Suppressor macrophage (primary cell): ENCODE measurements at places on chromosomes 12 and 14.

- DNase-seq: no peak
Measured at GRCh38 chr14:94960285-94961001, 190.5 kb upstream of the GSC start.

DNA sequence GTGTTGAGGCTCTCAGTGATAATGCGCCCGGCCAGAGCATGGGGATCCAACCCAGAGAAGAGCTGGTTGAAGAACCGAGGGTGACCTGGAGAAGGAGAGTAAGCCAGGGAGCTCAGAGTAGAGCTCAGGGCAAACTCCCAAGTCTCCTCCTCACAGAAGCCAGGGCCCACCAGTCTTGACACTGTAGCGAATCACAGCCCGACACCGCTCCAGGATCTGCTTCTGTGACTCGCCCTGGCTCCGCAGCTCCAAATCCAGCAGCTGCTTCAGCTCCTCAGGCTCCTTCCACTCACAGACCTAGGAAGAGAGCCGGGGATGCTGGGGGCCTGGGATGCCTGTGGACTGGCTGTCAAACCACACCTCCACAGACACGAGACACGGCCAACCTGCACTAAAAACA lies 8.2 kb upstream of the ZNF740 start:
- no peak for DNase-seq

- no peak for DNase-seq
Measured at GRCh38 chr12:11174022-11174421, 3.0 kb downstream of the SMIM10L1 start.

GRCh38 chr12:5480218-5480937 lies 48.5 kb downstream of the NTF3 start:
- no peak for DNase-seq

DNA sequence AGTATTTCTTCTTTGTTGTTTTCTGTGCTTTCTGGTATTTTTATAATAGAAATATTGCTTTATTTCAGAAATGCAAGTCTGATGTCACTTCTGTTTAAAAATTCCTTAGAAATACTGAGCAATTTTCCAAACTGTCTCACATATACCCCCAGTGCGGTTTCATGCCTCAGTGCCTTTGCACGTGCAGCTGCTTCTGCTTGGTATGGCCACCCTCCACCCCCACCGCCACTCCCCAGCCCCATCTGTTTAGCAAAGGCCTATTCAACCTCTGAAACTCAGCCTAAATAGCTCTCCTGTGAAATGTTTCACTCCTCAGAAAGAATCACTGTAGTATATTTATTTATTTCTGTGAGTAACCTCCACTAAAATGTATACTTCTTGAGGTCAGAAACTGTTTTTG lies 52.3 kb downstream of the PPM1H start:
- no peak for DNase-seq

DNA sequence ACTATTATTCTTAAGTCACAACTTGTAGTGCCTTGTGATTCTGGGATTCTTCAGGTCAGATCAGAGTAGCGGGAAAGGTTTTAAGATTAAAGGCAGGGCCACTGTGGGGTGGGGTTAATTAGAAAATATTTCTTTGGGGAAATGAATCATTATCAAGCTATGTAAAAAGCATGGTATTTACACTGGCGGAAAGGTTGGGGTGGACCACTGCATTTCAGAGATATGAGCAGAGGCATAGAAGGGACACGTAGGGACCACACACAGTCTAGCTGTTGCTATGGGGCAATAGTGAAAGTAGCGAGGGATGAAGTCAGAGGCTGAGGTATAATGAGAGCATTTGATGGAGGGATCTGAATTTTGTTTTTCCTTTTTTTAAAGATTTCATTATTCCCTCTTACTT lies 31.7 kb upstream of the KCNH3 start:
- no peak for DNase-seq

DNA sequence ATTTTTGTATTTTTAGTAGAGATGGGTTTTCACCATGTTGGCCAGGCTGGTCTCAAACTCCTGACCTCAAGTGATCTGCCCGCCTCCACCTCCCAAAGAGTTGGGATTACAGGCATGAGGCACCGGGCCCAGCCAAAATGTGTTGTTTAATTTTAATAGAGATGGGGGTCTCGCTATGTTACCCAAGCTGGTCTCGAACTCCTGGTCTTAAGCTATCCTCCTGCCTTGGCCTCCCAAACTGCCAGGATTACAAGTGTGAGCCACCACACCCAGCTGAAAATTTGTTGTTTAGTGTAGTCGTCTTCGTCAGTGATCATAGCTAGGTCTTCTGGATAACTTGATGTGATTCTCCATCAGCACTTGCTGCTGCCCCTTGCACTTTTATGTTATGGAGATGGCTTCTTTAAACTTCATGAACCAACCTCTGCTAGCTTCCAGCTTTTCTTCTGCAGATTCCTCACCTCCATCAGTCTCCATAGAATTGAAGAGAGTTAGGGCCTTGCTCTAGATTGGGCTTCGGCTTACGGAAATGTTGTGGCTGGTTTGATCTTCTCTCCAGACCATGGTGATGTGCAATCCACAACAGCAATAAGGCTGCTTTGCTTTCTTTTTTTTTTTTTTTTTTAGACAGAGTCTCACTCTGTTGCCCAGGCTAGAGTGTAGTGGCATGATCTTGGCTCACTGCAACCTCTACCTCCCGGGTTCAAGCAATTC lies 13.0 kb downstream of the ISCU start:
- no peak for DNase-seq

GRCh38 chr14:96949594-96949993 lies 152.4 kb downstream of the VRK1 start:
- peak; percentile 46 for DNase-seq

DNA sequence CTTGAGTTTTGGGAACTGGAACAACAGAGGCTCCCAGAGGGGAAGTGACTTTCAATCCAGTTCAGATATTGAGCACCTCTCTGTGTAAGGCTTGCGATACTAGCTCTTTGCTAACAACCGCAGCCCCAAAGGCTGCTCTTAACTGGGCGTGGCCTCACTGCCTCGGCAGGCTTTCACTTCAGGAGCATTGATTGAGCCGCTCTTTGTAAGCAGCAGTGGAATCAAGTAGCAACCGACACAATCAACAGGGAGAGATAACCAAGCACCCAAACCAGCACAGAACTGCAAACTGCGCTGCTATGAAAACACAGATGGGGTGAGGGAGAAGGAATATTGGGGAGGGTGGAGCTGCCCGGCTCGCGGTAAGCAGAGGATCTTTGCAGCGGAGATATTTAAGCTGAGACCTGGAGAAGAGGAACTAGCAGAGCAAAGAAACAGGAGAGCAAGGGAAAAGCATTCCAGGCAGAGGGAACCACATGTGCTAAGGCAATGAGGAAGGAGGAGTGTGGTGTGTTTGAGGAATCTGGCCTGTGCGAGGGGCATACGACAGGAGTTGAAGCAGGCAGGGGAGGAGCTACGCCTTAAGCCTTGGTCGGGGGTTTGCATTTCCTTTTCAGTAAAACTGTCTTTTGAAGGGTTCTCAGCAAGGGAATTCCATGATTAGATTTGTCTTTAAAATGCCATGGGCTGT lies 17.3 kb upstream of the YY1 start:
- peak; percentile 86 for DNase-seq

DNA sequence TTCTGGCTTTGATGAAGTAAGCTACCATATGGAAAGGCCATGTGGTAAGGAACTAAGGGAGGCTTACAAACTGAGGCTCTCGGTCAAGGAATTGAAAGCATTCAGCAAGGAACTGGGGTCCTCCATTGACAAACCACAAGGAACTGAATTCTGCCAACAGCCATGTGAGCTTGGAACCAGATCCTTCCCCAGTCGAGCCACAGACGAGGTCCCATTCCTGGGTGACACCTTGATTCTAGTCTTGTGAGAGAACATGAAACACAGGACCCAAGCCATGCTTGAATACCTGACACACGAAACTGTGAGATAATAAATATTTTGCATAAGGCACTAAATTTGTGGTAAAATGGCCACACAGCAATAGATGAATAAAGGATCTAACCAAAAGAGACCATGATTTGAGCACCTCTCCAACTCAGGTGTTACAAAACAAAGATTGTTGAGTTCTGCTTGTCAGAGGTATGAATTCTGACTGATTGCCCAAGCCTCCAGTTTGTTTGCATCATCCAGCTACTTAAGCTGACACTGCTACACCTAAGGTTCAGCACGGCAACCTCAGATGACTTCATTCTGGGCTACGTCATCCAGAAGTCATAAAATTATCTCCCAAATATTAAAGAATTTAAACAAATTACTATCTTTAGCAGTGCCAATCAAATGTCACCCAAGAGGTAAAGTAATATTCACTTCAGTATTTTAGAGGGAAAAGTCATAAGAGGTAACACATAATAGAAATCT lies 59.4 kb downstream of the GARIN6 start:
- DNase-seq: no peak

- DNase-seq: peak; percentile 23
Measured at GRCh38 chr12:19761463-19761862, 322.2 kb downstream of the AEBP2 start.

DNA sequence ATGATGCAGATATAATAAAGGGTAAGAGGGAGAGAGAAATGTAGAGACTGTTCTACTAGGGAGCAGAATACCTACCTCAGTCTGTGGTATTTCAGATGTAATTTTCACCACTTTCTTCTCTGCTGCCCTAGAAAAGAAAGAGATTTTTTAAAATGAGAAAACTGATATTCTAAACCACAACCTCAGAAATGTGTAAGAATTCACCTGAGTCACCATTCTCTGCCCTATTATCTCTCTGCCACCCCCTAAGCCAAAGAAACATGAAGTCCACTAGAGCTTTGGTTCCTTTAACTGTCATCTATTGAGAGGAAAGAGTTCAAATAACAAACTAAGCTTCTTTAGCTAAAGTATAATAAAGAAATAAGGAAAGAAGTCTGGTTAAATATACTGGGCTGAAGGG lies 21.6 kb downstream of the SARNP start:
- no peak for DNase-seq

- DNase-seq: no peak
Measured at GRCh38 chr14:76754586-76754985, 6.7 kb upstream of the VASH1 start.

- no peak for DNase-seq
Measured at GRCh38 chr14:44149597-44149996, 357.5 kb downstream of the FSCB start.

DNA sequence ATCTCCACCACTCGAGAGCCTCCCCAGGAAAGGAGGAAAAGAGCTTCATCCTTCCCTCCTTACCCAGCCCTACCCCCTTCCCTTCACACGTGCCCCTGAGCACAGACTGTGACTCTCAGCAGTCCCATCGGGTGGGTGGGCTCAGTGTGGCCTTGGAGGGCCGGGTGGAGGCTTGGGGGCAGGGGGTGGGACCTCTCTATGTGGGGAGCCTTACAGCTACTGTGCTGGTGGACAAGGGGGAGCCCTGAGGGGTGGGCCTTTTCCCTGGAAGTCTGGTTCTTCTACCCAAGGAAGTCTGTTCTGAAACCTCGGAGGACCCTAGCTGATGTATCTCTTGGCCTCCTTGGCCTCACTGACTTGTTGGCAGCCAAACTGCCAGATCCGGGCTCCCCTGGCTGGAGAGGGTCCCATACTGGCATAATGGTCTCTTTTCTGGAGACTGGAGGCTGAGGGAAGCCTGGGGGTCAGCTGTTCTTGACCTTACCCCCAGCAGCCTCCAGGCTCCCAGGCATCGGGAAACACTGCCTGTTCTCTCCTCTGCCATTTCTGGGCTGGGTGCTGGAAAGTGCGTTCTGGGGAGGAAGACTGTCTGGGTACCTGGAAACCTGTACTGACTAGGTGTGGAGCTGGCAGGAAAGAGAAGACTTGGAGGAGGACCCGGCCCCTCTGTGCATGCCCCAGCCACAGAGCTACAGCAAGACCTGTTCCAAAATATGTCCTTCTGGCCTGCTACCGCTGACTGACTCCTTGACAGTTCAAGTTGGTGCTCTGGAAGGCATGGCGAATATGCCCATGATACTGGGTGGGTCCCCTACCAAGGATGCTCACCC lies 7.6 kb downstream of the VASH1 start:
- DNase-seq: no peak

DNA sequence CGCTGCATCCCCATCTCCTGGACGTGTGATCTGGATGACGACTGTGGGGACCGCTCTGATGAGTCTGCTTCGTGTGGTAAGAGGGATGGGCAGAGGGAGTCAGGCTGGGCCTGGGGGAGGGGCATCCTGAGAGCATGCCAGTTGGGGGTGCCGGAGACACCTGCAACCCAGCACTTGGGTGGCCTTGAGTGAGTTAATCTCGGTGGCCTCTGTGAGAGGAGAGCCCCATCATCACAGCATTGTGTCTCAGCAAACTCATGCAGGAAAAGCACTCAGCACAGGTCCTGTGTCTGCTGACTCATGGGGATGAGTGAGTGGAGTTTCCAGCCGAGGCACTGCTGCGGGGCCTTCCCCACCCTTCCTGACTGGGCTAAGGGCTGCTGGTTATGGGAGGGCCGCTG lies 19.6 kb upstream of the LRP1-AS start:
- no peak for DNase-seq

DNA sequence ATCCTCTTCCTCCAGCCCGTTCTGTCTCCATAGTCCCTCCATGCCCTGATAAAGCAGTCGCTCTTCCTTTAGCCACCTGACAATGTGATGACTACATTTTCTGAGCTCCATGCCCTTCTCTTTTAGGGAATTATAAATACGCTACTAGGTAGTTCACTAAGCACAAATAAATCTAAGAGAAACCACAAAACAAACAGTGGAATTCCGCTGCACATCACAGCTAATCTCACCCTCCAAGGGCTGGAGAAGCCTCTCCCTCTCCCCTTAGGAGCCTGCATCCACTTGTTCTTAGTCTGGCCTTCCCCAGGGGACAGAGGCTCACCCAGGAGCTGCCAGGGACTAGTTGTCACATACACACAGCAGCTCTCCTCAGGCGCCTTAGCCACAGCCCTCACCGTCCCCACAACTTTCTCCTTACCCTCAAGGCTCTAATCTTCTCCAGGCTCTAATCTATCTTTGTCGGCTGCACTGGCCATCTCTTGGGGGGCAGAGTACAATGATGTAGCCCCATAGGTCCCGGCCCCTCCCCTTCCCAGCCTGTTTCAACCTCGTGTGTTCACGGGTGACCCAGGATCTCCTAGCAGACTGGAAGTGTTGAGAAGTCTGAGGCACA lies 55.9 kb upstream of the GPR68 start:
- no peak for DNase-seq

DNA sequence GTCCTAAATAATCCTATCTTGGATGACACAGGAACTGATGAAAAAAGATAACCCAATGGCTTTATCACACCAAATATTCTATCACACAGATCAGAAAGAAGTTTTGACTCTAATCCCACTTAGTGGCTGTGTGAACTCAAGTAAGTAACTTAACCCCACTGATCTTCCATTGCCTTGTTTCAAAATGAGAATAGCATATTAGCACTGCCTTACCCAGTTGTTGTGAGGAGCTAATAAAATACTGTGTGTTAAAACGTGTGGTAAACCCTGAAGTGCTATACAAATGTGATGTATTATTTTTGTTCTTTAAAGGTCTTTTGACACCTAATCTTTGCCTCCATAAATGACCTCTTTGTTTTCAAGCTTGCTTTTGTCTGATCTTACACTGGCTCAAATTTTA lies 60.9 kb upstream of the ARID2 start:
- DNase-seq: no peak

- DNase-seq: no peak
Measured at GRCh38 chr14:78135450-78135891, 34.7 kb upstream of the NRXN3 start.

GRCh38 chr12:61860451-61860850 lies 399.8 kb upstream of the USP15 start:
- no peak for DNase-seq

- DNase-seq: no peak
Measured at GRCh38 chr12:30323008-30323407, 372.7 kb downstream of the IPO8 start.
